ENCODE measurements at places on chromosomes 5 and 9.

DNA sequence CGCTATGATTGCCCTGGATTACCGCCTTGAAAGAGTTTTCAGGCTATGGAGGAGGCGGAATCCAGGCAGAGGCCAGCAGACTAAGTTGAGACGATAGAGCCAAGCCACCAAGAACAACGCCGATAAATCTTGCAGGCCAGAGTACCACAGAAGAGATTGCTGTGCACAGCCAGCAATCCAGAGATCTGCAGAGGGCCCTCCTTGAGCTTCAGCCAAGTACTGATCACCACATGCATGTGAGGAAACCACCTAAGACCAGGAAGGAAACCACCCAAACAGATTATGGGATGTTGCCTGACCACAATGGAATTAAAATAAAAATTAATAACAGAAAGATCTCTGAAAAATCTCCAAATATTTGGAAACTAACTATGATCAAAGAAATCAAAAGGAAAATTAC is 74.9 kb downstream of the GCNT4 start:
- peak; percentile 14 for DNase-seq

GRCh38 chr5:149780043-149780737 is 50.1 kb downstream of the PPARGC1B start:
- no peak for DNase-seq

- DNase-seq = no peak
Observed at GRCh38 chr9:3648266-3648665, 122.5 kb upstream of the RFX3 start.

GRCh38 chr5:6568889-6569288 is 64.0 kb downstream of the NSUN2 start:
- DNase-seq = no peak

DNA sequence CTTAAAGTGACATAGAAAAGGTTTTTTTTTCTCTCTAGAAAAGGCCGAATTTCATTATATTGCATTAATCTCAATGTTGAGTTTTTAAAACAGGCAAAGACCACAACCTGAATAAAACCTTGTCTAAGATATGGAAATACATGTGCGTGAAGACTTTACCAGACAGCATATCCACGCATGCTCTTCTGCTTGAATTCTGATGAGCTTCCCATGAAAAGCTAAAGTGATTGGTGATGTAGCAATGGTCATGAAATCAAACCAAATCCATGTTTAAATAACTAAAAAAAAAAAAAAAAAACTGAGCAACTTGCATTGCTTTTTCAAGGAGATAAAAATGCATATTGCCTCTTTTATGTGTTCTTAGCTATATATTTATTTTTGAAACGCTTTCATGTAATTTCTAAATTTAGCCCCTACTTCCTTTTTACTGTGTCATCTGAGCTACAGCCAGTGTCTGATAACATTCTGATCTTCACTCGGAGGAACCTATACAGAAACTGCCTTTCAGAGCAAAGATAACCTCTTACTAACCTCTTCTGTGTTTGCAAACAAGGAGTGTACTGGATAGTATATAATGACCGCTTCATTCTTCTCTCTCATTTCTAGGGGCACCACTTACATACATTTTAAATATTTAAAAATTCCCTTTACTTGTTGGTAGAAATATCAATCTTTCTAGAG is 179.1 kb upstream of the GNA14 start:
- DNase-seq = no peak

- no peak for DNase-seq
Observed at GRCh38 chr9:127195976-127196825, 68.4 kb upstream of the GARNL3 start.

DNA sequence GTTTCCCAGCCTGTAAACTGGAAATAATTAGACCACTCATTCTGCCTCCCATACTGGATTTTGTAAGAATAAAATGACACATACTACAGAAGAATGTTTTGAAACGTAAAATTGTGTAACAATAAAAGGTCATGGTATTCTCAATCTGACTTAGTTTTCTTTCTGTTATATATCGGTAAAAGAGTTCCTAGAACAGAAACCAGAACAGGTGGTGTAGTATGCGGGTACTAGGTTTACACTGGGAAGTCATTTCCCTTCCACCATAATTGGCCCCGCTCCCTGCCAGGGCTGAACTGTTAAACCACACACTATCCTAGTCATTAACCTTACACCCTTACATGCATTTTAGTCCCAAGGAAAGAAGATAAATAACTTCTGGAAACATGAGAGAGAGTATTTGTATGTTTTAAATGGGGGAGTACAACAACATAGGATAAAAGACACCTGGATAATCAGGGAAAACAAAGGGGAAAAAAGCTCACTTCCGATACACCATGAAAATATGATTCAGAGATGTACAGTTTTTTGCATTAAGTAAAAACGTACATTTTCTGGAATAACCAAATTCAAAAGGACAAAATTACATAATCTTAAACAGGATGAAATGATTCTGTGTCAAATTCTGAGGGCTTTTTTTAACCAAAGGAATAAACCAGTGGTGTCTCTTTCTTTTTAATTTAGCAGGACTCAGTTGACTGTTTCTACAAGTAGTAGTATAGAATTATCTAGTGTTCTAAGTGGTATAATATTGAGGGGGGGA is 199.7 kb downstream of the GLIS3 start:
- no peak for DNase-seq

GRCh38 chr5:32505756-32506155 is 61.2 kb upstream of the ZFR start:
- no peak for DNase-seq

DNA sequence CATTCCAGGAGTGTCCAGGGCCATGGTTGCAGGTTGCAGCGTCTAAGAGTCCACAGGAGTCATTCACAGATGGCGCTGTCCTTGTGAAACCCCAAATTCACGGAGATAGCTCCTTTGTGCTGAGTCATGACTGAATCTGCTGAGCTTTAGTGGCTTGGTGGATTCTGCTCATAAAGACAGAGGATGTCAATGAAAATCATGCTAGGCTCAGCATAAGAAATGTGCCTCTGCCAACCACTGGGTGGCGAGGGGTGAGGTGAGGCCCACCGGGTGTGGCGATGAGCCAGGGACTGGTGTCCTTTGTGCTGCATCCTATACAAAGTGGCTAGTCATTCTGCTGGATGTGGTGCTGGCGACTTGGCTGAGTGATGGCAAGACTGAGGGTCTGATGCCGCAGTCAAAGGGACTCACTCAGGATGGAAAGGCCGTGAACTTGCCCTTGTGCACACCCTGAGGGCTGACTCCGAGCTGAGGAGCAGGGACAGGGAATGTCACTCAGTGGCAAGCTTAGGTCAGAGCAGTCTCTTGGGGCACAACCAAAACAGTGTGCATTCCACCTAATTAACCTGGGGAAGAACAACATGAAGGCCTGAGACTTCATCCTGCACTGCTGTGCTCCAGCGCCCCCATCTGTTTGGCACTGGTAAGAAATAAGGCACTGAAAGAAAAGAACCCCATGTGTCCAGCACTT is 71.5 kb downstream of the DAP start:
- DNase-seq = no peak

Data from CD4-positive, alpha-beta T cell (primary cell).